ENCODE measurements at places on chromosomes 11 and 22.

DNA sequence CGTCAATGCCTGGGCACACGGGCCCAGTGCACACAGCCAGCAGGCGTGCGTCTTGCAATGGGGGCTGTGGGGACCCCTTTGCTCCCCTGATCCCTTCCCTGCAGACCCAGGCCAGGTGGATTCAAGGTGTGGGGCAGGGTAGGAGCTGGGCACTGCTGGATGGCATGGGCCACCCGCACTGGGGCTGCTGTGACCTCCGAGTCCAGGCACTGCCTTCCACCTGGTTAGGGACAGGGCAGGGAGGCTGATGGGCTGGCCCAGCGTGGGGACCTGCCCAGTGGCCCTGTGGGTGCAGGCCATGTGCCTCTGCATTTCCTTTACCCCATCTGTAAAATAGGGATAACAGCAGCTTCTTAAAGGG is 22.9 kb downstream of the KCNQ1 start:
- no peak for DNase-seq

- no peak for DNase-seq
Measured at GRCh38 chr11:30816959-30817880, 231.1 kb upstream of the MPPED2 start.

GRCh38 chr11:70860888-70861287 is 391.5 kb downstream of the SHANK2 start:
- no peak for DNase-seq

DNA sequence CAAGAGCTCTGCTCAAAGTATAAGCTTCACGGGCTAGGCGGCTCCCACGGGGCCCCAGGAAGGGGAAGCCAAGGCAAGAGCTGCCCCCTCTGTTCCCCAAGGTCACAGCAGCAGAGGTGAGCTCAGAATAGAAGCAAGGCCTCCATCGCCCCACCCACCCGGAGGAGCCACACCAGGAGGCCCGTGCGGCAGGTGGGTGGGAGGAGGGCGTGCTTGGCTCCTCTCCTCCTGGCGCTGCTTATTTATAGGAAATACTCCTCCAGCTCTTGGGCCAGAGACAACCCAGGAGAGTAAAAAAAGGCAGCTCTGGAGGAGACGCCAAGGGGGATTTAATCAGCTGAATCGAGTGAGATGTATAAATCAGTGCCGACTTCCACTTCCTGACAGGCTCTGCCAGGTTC is 87.8 kb downstream of the FEZ1 start:
- DNase-seq = no peak

DNA sequence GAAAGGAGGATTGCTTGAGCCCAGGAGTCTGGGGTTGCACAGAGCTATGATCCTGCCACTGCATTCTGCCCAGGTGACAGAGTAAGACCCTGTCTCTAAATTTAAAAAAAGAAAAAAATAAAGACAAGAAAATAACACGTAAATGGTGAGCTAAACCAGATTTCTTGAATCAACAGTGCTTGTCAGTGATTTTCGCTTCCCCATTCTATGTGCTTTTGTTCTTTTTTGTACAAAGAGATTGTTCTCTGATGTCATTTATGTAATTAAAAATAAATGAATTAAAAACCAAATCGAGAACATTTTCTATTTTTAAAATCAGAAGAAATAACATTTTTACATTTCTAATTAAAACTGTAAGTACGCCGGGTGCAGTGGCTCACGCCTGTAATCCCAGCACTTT is 19.8 kb upstream of the SLC29A2 start:
- no peak for DNase-seq

GRCh38 chr11:70483077-70483861 is 84.9 kb downstream of the CTTN start:
- peak; percentile 87 for DNase-seq

DNA sequence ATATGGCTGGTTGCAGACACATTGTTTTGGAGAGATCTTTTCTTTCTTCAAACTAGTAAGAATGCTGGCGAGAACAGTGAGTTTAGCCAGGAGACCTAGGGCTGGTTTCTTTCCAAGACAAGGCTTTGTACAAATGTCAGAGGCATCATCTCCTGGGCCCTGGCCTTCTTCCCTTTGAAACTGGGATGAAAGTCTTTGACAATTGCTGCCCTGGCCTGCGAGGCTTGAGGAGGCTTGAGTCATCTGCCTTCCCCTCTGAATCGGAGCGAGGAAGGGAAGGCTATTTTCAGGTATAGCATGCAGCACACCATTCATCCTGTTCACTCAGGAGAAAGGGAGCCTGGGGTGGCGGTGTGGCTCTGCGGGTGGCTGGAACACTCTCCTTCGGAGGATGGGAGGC is 21.5 kb upstream of the PARVG start:
- DNase-seq = no peak

DNA sequence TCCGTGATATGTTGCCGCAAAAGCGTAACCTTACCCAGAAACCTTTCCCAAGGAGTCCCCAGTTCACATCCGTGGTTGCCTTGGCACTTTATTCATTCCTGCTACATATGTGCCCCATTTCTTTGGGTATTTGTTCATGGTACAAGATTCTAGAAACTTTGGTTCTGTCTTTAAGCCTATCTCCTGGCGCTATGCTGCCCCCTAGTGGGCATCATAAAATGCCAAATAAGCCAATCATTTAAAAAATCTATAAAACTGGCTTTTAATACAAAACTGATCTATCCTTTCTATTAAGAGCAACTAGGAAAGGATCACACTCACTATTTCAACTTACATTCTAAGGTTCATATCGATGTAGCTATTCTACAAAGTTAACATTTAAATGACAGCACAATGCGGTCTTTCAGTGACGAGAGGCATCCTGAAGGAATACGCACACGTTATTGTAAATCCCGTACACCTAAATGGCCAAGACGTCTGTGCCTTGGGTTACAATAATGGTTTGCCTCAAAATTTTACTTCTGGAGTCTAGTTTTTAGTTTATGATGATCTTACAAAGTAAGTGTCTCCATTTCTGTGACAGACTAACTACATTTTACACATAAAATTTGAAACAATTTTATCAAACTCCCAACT is 16.2 kb downstream of the PIWIL3 start:
- peak; percentile 45 for DNase-seq

- DNase-seq = no peak
Measured at GRCh38 chr11:108871152-108871551, 206.3 kb downstream of the DDX10 start.

GRCh38 chr11:22189660-22190059 is 3.2 kb upstream of the ANO5 start:
- DNase-seq = no peak

GRCh38 chr11:95563173-95563572 is 226.4 kb downstream of the FAM76B start:
- no peak for DNase-seq

- DNase-seq = no peak
Measured at GRCh38 chr22:48389916-48390315, 1437.8 kb downstream of the BRD1 start.

Data from inflammatory macrophage treated with lipopolysaccharide for 4 hours (primary cell).